ENCODE measurements at places on chromosomes 7 and 10. TPM values are rescaled to one million over a fixed set of nuclear protein-coding genes. Genes with fewer than 3 reads are reported as not detected.
A peak's percentile ranks its signal among the peaks of the same experiment; 100 is the strongest.

GRCh38 chr7:80584778-80585177 is 53.7 kb upstream of the CD36 start:
- DNase-seq = no peak

GRCh38 chr10:103645141-103646054 is 151.9 kb downstream of the NEURL1 start:
- DNase-seq = peak; percentile 59

Gene FANK1
- total RNA-seq = 3.4 TPM

DNA sequence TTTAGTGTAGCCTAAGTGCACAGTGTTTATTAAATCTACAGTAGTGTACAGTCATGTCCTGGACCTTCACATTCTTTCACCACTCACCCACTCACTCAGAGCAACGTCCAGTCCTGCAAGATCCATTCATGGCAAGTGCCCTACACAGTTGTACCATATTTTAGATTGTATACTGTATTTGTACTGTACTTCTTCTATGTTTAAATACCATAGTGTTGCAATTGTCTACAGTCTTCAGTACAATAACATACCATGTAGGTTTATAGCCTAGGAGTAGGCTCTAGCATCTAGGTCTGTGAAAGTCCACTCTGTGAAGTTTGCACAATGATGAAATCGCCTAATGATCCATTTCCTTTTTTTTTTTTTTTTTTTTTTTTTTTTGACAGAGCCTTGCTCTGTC is 12.0 kb downstream of the EEPD1 start:
- no peak for DNase-seq

- no peak for DNase-seq
Measured at GRCh38 chr7:144534196-144534595, 130.7 kb upstream of the NOBOX start.

DNA sequence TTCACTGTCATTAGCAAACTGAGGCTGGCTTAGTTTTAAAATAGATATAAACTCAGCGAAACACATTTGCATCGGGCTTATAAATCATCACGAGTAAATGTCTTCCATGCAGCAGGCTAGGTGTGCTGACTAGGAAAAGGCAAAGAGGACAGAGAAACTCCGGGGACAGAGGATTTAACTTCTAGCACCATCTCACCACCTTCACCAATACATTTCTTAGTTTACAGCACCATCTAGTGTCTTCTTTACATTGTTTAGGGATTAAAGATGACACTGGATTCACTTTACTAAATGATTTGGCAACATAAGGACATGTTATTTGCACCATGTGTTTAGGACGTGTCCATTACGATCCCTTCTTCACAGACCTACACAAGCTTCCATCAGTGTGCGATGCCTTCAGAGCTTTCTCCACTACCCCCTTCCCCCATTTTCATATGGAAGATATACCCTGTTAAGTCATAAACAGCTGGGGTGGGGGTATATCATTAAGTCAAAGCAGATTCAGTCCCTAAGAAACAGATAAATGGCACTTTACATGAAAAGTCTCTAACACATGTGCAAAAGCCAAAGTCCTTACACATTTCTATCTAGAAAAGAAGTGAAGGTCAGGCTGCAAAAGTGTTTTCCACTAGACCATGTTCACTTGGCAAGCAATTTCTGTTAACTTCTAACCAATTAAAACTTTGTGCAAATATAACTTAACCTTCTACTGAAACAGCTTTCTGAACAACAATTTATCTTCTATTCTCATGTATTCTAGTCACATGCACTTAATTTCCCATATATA is 103.3 kb downstream of the GRB10 start:
- no peak for DNase-seq

GRCh38 chr10:30056281-30056680 is 3.1 kb downstream of the JCAD start:
- DNase-seq = no peak

DNA sequence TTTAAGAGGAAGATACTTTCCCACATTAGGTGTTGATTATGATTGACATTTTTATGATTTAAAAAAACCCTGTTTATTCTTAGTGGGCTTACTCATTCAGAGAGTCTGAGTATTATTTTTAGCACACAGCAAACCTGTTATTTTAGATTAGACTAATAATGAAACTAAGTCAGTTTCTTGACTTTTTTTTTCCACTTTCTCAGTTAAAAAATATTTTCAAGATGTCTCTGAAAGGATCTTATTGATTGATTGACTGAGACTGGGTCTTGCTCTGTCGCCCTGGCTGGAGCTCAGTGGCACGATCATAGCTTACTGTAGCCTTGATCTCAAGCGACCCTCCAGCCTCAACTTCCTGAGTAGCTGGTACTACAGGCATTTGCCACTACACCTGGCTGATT is 20.4 kb upstream of the INPP5F start:
- DNase-seq = no peak

DNA sequence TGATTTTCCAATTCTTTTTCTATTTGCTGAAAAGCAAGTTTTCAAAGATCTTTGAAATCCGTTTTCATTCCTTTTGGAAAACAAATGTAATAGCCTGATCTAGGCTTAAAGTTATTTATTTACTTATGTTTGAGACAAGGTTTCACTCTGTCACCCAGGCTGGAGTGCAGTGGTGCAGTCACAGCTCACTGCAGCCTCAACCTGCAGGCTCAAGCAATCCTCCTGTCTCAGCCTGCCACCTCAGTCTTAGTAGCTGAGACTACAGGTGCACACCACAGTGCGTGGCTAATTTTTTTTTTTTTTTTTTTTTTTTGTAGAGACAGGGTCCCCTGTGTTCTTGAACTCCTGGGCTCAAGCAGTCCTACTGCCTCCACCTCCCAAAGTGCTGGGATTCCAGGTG is 4.6 kb downstream of the ST7 start:
- no peak for DNase-seq

Gene ACTA2
- 465 TPM for total RNA-seq

- no peak for DNase-seq
Measured at GRCh38 chr10:97426776-97427570, 982 bp downstream of the PGAM1 start.

DNA sequence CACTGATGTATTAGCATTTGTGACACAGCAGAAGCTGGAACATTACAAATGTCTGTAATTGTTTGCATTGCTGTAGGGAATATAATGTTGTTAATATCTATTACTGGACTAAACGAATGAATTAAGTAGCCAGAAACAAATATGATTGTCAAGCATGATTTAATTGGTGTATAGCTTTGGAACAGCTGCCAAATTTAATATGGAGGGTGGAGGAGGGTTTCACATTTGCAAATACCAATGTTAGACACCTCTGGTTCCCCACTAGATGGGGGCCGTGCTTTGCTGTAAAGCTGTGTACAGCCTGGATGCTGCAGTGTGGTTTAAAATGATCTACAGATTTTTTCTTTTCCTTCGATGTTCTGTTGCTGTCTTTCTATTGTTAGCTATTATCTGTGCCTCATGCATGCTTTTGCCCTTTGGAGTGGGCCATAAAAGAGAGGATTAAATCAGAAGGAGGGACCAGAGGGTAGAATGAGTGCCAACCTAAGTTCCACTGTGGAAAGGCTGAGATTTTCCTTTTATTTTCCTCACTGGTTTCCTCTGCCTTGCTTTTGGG is 23.1 kb downstream of the DNAJB9 start:
- no peak for DNase-seq

GRCh38 chr10:15096661-15097010 is 519 bp upstream of the RPP38 start:
- no peak for DNase-seq

- no peak for DNase-seq
Measured at GRCh38 chr10:32266979-32267378, 80.0 kb downstream of the EPC1 start.

DNA sequence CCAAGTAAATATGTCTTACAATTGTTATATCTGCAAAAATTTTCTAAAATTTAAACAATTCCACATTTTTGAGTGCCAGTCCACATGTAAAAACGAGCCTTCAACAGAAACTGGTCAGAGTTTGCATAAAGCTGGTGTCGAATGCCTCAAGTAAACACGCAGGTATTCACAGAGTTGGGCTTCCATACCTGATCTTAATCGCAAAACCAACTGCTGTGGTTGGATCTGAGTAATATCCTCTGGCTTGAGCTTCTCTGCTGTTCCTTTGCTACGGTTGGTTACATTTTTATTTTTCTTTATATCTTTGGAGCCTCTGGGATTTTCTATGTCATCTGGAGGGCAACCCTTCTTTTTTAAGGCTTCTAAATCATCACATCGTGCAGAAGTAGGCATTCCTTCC is 28.4 kb downstream of the ITGB1 start:
- DNase-seq = no peak

DNA sequence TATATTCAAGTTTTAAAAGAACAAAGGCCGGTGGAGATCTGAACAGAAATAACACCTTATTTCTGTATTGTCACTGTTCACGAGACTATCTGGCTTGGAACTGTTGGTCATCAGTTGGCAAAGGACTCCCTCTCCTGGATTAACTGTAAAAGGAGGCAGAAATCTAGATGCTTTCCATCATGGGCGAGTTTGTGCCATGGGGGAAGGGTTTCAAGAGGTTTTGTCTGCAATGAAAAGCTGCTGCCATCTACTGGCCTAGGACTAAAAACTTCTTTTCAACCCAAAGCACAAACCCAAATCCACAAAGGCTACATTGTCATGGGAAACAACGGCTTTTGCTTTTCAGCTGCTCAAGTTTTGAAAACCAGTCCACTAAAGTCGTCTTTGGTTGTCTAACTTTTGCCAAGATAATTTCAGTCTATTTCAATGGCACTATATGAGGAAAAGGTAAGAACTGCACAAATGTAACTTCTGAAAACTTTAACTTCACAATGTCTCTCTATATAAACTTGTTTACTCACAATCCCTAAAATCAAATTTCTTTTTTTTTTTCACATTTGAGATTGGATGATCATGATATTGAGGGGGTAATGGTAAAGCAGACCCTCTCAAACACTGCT is 196.8 kb downstream of the SKAP2 start:
- peak; percentile 73 for DNase-seq

GRCh38 chr7:36171503-36171902 is 18.4 kb downstream of the EEPD1 start:
- DNase-seq = no peak

- DNase-seq = no peak
Measured at GRCh38 chr7:111833466-111833865, 271.2 kb upstream of the IMMP2L start.

Gene PRKAR2B
- total RNA-seq = 7.1 TPM

Gene GNG11
- total RNA-seq = 4.9 TPM

GRCh38 chr7:99078416-99078815 is 65.5 kb downstream of the SMURF1 start:
- DNase-seq = no peak

GRCh38 chr10:85151506-85151905 is 823.1 kb downstream of the CCSER2 start:
- DNase-seq = no peak

DNA sequence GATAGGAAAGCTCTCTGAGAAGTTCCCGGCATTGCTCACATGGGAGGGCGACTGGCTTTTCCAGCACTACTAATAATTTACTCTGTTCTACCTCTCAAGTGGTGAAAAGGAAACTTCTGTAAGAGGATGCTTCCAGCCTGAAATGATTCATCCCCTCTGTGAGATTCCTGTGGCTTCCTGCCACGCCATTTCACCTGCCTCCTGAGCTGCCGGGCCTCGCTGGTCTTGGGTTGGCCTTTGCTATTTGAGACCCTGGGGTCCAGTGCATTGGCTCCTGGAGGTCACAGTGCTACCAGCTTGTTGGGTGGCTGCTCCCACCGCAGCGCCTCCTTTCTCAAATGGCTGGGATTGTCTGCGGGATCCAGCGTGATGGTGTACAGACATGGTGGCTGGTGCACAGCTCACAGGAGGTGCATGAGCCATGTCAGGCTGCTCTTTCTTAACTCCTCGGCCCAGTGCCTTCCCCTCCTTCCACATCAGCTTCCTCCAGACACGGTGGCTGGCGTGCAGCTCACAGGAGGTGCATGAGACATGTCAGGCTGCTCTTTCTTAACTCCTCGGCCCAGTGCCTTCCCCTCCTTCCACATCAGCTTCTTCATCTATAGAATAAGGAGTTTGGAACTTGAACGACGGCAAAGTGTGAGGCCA is 42.9 kb upstream of the PCBD1 start:
- DNase-seq = no peak

DNA sequence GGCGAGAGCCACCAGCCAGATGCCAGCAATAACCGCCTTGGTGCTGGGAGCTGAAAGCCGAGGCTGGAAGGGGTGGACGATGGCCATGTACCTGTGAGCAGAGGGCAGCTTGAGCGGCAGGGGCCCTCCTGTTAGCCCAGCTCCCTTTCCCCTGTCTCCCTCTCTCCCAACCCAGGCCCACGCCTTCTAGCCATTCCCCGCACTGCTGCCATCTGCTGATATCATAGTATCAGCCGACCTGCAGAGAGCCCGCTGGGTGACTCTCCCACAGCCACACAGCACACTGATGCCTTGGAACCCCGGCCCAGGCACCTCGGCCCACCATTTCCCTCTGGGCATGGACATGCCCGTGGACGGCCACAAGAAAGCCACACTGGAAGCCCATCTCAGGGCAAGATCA is 1.7 kb downstream of the TACR2 start:
- DNase-seq = no peak

- DNase-seq = no peak
Measured at GRCh38 chr10:17250736-17251135, 22.7 kb downstream of the VIM start.

Gene BTAF1
- total RNA-seq = 58.6 TPM

Gene ANKRD1
- total RNA-seq = not detected

- DNase-seq = no peak
Measured at GRCh38 chr7:20218279-20218678, 1.1 kb upstream of the MACC1 start.

Gene AKR1D1
- total RNA-seq = not detected

Gene CRTAC1
- 0.79 TPM for total RNA-seq

GRCh38 chr7:23261843-23262452 is 15.4 kb downstream of the GPNMB start:
- DNase-seq = peak; percentile 52

- no peak for DNase-seq
Measured at GRCh38 chr10:132146271-132146671, 40.5 kb upstream of the DPYSL4 start.

DNA sequence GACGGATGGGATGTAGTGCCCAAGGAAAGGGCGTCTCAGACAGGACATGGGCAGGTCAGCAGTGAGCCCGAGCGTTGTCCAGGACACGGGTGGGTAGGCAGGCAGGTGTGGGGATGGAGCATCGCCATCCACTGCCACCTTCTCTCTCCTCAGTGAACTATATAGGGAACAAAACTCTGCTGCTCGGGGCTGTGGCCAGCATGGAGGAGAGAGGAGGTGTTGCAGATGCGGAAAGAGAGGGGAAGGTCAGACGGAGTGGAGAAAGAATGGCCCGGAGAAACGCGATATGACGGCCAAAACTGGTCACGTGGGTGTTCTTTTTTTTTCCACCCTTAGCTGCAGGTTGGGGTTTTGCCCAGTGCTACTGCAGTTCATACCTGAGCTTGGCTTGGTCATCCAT is 71.2 kb downstream of the GRID1 start:
- no peak for DNase-seq
